KBM-7 (cell line): ENCODE measurements at places on chromosomes 13 and 19.

GRCh38 chr13:41710771-41711170, 250.1 kb downstream of the VWA8 start:
- DNase-seq, result no peak

DNA sequence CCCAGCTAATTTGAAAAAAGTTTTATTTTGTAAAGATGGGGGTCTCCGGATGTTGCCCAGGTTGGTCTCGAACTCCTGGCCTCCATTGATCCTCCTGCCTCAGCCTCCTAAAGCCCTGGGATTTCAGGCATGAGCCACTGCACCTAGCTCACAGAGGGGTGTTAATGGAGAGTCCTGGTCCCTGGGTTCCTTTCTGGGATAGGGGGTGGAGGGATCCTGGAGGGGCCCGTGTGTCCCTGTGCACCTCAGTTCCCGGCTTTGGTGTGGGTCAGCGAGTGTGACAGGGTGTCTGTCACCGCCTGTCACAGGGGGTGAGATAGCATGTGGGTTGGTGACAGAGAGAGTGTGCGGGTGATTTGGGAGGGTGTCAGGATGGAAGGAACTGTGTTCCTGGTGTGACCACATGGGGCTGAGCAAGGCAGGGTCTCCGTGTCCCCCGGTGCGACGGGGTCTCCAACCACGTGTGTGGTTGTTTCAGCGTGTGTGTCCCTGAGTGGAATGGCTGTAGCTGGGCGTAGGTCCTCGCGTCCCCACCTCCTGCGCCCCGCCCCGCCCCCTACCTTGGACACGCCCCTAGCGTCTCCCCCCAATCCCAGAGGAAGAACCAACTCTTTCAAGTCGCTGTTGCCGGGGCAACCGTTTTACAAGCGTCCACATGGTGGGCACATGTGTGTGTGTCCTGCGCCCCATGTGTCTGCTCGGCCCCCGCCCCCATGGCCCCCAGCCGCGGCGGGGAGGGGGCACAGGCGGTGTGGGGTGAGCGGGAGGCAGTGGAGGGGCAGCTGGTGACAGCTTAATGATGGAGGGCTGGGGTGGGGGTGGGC, 2.9 kb upstream of the NRTN start:
- DNase-seq, result no peak

DNA sequence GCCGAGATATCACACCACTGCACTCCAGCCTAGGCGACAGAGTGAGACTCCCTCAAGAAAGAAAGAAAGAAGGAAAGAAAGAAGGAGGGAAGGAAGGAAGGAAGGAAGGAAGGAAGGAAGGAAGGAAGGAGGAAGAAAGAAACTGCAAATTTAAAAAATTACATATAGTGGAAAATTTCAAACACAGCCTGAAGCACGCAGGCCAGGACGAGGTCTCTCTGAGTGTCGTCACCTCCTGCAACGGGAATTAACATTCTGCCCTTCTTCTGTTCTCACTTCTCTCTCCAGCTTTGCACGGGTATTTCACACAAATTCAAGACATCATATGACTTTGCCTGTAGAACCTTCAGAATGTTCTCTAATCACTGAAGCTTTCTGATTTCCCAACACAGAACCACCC, 108.2 kb downstream of the GNG7 start:
- DNase-seq, result no peak

- peak; percentile 91 for DNase-seq
These were observed 5.1 kb upstream of the ZNF77 start for GRCh38 chr19:2949939-2950285.

GRCh38 chr19:42255766-42256745, 1.1 kb upstream of the ERF start:
- peak; percentile 27 for DNase-seq

DNA sequence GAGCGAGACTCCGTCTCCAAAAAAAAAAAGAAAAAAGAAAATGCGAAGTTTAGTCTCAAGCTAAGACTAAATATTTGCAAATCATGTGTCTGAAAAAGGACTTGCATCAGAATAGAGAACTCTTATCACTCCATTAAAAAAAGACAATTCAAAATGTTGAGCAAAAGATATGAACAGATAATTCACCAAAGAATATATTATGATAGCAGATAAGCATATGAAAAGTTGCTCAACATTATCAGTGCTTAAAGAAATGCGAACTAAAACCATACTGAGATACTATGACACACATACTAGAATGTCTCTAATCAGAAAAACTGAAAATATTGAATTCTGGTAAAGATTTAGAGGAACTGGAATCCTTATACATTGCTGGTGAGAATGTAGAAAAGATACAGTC, 38.7 kb upstream of the SACS start:
- no peak for DNase-seq

DNA sequence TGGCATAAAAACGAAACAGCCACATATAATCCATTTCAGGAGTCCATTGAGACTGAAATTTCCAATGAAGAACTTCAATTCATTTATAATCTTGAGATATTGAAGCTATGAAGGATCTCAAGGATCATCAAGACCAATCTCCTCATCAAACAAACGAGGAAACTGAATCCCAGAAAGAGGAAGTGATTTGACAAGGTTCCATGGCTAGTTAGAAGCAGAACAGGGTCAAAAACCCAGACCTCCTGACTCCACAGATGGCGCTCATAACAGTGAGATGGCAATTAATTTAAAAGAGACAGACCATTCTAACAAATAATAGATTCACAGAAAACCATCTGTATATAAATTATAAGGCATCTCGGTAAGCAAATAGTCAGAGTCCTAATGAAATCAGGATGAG, 229.7 kb downstream of the KCTD12 start:
- DNase-seq, result no peak

GRCh38 chr13:99738626-99739025, 232.9 kb downstream of the ZIC5 start:
- DNase-seq, result peak; percentile 73

- no peak for DNase-seq
These were observed 21.9 kb upstream of the ZNF432 start for GRCh38 chr19:52070496-52070895.

- no peak for DNase-seq
These were observed 607 bp downstream of the PLEKHJ1 start for GRCh38 chr19:2235381-2236063.

DNA sequence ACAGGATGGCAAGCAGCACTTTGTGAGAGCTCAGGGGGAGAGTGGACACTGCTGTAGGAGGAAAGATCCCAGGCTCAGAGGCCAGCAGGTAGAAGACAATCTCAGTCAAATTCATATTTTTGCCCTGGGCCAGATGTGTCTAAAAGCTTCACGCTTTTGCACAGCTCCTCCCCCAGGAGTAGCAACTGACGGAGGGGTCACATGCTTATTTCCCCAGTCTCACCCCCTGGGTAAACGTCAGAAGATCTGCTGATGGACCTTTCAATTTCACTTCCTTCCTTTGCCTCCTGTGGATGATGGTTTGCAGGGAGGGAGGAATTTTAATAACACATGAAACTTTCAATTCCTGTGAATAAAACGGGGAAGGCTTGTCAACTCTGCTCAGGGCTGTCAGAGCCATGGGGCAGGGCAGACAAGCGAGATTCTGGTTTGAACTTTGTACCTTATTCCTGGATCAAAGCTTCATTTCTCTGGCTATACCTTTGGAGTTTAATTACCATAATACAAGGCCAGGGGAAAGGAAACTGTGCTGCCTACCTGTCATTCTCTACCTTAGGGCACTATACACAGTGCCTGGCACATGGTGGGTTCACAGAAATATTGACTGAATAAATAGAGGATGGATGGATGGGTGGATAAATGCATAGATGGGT, 41.0 kb downstream of the POU4F1 start:
- no peak for DNase-seq

DNA sequence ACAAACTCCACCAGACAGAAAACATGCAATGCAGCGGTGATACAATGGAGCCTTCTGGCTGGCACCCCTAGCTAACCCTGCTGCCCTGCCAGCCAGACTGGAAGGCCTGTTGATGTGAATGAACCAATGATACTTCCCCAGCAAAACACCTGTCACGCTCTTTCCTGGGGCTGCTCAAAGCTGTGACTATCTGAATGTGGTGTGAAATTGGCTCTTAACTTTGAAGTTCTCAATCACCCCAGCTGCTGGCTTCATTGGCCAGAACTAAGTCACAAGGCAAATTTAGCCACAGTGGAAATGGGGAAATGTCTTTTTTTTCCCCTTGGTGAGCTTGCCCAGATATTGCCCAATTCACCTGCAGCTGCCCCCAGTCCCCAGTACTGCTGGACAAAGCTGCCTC, 147.3 kb downstream of the SLC7A1 start:
- no peak for DNase-seq

GRCh38 chr19:2337329-2337707, 8.8 kb downstream of the SPPL2B start:
- DNase-seq, result peak; percentile 26

DNA sequence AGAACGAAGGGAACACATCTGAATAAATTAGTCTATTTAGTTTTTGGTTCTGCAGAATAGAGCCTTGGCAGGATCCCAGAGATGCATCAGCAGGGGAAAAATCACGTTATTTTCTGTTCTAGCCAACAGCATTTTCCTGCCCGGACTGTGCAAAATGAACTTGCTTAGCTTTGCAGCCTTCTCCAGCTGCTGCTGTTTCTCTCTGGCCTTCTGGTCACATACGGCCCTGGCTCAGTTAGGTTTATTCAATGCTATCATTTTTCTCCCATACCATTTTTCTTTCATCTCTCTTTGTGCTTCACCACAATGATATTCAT, 110.4 kb upstream of the KL start:
- DNase-seq, result no peak

DNA sequence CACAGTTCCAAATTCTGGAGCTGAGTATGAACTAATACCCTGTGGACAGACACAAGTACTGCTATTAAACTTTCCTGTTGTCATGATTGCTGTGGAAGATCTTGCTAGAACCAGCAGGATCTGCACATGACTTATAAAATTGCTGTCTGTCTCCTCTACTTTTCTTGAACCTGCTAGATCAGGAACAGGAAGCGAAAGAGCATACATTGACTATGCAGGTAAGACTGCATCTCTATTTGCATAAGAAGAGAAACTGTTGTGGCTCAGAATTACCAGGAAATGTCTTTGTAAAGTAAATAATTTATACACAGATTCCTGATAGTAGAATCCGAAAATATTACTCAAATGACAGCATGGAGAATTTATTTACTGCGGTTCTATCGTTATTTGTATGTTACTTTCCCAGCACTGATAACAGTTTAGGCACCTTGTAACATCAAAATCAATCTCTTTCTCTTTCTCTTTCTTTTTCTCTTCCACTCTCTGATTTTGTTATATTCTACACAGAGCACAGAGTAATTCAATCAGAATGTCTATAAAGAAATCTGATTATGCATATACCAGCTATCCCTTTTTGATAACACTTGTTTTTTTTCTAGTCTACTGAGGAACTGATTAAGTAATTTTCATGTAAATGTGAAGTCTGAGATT, 226.5 kb downstream of the MYO16 start:
- DNase-seq, result no peak

DNA sequence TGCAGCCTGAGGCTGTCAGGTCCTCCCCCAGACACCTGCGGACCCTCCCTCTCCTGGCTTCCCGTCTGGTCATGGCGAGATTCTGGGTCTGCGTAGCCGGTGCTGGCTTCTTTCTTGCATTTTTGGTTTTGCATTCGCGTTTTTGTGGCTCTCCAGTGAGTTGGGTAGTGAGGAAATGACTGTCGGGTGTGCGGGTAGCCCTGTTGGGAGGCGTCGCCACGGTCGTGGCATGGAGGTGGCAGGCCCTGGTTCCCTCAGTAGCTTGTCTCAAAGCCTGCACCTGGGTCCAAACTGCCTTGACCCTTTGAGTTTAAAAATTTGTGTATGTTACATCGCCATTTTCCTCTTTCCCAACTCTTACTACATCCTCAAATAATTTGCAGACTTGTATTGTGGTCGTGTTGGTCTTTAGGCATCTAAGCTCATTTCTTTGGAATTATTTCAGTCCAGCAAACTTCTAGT, 344 bp downstream of the NHLRC3 start:
- DNase-seq, result no peak

DNA sequence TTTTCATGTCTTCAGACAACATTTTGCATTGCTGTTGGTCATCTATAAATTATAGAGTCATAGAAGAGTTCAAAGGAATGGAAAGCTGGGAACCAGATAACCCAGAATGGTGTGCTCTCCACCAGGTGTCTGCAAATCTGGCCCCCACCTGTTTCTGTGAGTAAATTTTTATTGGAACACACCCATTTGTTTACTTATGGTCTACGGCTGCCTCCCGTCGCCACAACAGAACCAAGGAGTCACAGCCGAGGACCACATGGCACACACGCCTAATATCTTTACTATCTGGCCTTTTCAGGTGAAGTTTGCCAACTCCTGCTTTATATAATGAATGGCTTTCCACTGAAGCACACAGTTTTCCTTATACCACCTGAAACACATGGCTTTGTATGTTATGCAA, 58.2 kb downstream of the EFNB2 start:
- DNase-seq, result no peak

- peak; percentile 66 for DNase-seq
These were observed 1.8 kb downstream of the DBP start for GRCh38 chr19:48635263-48635965.

DNA sequence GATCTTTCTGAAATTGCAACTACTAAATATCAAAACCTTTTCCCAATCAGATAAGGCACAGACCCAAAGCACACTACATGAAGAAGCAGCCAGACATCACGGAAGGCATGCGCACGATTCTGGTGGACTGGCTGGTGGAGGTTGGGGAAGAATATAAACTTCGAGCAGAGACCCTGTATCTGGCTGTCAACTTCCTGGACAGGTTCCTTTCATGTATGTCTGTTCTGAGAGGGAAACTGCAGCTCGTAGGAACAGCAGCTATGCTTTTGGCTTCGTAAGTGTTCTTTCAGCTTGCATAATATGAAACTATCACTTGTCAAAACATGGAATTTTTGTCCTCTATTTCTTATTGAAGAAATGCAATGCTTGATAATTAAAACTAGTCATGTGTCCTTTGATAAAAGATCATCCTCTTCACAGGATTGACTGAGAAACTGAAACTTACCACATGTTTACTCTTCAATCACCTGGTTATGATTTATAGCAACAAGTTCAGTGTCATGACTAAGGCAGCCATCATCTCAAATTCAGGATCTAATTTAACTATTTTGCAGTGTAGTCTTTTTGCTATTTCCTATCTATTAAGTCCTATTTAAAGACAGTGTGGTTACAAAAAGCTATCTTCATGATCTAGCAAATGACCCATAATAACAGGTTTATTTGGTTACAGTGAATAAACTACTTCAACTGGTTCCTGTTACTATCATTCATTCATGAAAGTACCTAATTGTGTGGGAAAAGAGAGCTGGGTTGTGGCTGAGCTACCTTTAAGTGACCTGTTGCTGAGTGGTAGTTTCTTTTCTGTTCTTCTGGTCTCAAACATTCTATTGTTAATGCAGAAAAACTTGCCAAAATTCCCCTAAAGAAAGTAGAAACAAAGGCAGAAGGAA, 6.5 kb downstream of the CCNA1 start:
- DNase-seq, result no peak

GRCh38 chr19:46975011-46975924, 44.4 kb upstream of the NPAS1 start:
- no peak for DNase-seq

DNA sequence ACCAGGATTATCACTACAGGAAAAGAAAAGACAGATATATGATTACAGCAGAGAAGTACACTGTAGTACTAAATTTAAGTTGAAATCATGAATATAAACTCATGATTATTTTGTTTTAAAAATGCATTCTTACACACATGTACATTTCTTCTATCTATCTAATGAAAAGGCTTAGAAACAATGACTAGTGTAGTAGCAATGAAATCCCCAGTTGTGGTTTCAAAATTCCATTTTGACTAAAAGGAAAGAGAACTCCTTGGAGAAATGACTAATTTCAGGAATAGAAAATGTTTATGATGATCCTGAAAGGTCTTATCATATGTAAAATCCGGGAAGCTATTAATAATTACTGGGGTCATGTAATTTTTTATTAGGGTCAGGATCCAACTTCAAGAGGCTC, 195.0 kb upstream of the STARD13 start:
- DNase-seq, result no peak
